Epithelial cell of prostate (primary cell): ENCODE measurements at places on chromosomes 1 and 21.

DNA sequence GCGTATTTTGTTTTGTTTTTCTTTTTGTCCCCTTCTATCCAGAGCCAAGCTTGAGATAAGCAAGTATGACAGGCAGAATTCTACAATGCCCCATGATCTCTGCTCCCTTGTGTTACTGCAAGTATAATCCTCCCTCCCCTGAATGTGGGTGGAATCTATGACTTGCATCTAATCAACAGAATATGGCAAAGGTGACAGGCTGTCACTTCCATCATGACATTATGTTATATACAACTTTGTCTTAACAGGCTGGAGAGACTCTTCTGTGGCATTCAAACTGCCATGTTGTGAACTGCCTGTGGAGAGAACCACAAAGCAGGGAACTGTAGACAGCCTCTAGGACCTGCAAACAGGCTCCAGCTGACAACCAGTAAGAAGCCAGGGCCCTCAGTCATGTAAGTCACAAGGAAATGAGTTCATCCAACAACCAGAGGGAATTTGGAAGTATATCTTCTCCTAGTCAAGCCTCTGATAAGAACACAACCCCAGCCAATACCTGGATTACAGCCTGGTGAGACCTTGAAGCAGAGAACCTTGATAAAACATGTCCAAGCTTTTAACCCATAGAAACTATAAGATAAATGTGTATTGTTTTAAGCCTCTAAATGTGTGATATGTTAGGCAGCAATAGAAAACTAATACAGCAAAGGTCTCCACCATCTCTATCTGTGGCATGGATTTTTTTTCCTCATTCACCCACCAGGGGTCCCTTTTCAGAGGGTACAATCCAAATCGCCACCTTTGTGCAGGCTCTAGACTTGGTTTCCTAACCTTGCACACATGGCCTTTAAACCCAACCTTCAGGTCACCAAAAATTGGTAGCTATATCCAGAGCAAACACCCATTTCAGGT, 5.7 kb upstream of the C1orf162 start:
- DNase-seq: no peak

DNA sequence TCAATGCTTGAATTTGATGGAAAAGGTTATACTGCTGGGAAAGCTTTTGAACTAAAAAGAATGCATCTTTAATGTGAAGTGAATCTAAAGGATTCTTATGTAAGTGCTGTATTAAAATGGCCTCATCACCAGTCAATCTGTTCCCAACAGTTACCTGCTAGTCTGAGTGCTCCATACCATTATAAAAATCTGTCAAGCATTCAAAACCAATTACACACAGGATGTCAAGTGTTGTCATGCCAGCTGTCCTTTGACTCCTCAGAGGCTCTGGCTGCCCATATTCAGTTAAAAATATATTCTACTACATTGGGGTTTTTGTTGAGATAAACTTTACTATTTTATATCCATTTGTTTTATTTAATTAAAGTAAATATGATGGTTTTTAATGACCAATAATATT, 1587.7 kb downstream of the AMY1C start:
- DNase-seq: no peak

DNA sequence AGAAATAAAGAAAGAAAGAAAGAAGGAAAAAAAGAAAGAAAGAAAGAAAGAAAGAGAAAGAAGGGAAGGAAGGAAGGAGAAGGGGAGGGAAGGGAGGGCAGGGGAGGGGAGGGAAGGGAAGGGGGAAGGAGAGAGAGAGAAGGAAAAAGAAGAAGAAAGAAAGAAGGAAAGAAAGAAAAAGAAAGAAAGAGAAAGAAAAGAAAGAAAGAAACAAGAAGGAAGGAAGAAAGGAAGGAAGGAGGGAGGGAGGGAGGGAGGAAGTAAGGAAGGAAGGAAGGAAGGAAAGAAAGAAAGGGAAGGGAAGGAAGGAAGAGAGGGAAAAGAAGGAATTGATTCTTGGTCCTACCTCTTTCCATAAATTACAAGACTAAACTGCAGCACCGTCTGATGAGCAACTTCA, 186.1 kb downstream of the URB2 start:
- DNase-seq: no peak

- no peak for DNase-seq
Measured at GRCh38 chr1:21261551-21262292, 28.5 kb downstream of the ECE1 start.
